ENCODE measurements at places on chromosomes 11 and 22. TPM values are rescaled to one million over a fixed set of nuclear protein-coding genes. Genes with fewer than 3 reads are reported as not detected.

The PRR33 gene
- total RNA-seq, result not detected

The PRDX5 gene
- total RNA-seq, result 227 TPM

The VWCE gene
- total RNA-seq, result 1.5 TPM

The CHST1 gene
- 0.38 TPM for total RNA-seq

The SYT9 gene
- total RNA-seq, result 2.1 TPM

The BTG4 gene
- total RNA-seq, result not detected

The SNX32 gene
- not detected for total RNA-seq

The CLMP gene
- total RNA-seq, result 21.7 TPM

Data from suprapubic skin (tissue), 4 donors.